Cortex of kidney (tissue), 1 donor: ENCODE measurements at places on chromosomes 12 and 14.

- no peak for DNase-seq
These were observed 107.9 kb downstream of the SNAPC1 start for GRCh38 chr14:61870163-61870562.

- DNase-seq = no peak
These were observed 67.1 kb upstream of the KRR1 start for GRCh38 chr12:75578546-75578945.

DNA sequence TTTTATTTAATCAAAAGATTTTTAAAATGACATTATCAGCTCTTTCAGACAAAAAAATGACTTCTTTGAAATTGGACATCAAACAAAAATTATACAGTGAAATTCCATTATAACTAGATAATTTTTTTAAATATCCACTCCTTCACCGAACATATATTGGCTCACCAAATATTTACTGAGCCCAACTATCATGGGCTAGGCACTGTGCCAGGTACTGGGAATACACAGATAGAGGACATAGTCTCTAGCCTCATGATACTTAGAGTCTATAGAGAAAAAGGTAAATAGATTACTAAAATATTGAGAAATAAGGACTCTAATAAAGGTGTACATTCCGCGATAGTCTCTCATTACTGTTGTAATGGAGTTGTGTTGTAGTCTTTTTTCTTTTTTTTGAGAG lies 219.9 kb downstream of the SEC23A start:
- no peak for DNase-seq

GRCh38 chr14:103427485-103428443 lies 42.5 kb downstream of the MARK3 start:
- DNase-seq = no peak

DNA sequence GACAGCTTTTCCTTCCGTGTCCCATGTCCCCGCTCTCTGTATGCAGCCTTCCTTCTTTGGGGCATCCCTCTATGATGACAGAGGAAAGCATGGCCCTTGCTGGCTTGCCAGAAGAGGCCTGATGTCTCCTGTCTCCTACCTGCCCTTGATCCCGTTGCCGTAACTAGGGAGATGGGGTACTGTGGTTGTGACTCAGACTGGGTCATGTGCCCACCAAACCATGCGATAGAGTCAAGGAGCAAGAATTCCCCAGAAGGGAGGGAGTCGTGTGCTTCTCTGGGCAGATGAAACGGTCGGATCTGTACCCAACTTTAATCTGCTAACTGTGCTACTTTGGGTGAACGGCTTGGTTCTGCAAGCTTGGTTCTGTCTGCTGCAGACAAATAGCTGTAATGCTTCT lies 99.1 kb upstream of the DYNC1H1 start:
- no peak for DNase-seq

- no peak for DNase-seq
These were observed 51.5 kb downstream of the ST8SIA1 start for GRCh38 chr12:22283006-22283506.

- DNase-seq = no peak
These were observed 12.1 kb downstream of the CLEC14A start for GRCh38 chr14:38243696-38244240.

DNA sequence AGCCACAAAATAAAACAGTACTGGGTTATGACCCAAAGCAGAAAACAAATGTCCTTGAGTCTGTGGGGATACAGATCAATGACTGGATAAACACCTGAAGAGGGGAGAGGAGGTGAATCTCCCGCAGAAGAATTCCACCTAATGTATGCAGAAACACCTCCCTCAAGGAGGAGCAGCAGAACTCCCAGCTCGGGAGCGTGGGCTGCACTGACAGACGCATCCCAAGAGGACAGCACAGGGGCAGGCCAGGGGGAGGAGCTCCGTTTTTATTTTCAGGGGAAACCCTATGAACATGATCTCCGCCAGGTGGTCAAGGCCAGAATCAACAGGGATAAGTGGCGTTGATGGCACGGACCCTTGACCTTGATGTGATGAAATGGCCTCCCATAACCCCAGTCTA lies 41.8 kb upstream of the PPP2R5C start:
- DNase-seq = no peak

- DNase-seq = no peak
These were observed 82.1 kb downstream of the SAMD4A start for GRCh38 chr14:54649056-54649455.

DNA sequence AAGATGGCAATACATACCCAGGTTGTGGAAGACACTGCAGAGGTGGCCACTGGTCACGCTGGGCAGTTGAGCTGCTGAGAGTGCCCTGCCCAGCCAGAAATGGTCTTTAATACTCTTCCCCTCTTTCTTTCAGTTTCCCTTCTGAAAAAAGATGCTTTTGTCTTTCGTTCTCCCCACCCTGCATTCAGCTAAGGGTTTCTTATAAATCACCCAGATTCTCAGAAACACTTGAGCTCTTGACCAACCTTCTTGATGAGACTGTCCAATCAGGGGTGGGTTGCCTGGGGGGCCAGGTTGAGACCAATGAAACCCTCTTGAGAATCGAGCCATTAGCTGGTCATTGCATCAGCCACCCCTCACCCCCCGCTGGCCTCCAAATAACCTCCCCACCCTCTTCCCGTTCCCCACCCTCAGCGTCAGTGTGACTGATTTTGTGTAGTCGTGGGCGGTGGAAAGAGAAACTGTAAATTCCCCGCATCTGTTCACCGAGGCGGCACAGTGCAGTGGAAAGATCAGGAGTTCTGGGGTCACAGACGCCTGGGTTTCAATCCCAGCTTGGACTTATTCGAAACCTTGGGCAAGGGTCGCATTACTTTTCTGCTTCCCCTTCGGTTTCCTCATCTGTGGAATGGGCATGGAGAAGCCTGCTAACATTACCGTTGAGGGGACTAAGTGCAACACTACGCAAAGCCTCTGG lies 52.3 kb downstream of the SLC25A47 start:
- no peak for DNase-seq

DNA sequence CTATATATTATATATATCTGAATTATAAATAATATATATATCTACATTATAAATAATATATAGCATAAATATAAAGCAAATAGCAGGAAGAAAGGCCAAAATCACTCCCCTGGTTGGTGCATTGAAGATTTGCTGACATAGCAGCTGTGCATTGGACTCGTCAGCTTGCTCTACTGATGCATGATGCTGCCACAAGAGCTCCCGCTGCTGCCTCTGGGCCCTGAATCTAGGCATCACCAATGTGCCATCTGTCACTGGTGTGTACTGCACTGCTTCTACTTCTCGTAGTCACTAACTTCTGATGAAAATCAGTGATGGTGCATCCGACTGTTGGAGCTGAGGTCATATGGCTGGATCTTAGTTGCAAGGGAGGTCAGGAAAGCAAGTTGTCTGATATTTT lies 205.0 kb downstream of the ADAMTS20 start:
- no peak for DNase-seq

DNA sequence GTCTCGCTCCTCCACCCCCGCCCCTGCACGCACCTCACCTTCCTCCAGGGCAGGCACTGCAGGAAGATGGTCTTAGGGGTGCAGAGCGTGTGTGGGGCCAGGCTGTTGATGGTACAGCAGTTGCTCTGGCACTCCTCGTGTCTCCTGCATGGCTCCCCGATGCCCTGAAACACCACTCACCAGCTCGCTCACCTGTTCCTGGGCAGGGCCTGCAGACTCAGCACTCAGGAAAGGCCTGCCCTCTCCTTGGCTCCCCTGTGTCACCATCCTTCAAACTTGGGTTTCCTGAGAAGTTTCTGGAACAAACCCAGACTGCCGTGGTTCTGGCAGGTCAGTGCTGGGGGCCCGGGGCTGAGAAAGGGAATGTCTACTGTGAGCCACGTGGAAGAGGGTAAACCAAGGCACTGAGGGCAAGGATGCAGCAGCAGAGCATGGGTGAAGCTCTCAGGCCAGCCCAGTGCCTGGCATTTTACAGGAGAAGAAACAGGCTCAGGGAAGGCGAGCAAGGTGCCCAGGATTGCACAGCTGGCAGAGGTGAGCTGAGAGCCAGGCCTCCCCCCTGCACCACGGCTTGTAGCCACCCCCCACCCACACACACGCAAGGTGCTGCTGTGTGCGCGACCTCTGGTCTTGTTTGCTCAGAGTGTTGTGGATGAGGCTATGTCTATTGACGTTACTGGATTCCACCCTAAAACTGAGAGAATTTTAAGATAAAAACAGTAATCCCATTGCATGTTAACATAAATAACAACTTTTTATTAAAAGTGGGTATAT lies 5.5 kb downstream of the LRCOL1 start:
- no peak for DNase-seq

- DNase-seq = no peak
These were observed 87.2 kb downstream of the NINJ2 start for GRCh38 chr12:575948-576614.

GRCh38 chr14:96119947-96120346 lies 80.8 kb downstream of the C14orf132 start:
- DNase-seq = no peak

DNA sequence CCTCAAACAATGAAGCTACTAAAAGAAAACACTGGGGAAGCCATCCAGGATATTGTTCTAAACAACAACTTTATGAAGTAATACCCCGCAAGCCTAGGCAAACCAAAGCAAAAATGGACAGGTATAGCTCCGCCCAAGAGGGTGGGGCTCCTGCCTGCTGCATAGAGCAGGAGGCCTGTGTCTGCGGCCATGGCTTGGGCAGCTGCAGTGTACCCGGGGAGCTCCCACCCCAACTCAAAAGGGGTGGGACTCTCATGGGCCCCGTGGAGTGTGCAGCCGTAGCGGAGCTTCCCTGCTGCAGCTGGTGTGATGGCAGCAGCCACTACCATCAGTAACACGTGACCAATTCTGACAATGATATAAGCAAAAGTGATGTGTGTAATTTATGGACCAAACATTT lies 264.2 kb upstream of the KITLG start:
- no peak for DNase-seq

GRCh38 chr14:73237786-73238423 lies 599 bp downstream of the PAPLN start:
- DNase-seq = no peak

DNA sequence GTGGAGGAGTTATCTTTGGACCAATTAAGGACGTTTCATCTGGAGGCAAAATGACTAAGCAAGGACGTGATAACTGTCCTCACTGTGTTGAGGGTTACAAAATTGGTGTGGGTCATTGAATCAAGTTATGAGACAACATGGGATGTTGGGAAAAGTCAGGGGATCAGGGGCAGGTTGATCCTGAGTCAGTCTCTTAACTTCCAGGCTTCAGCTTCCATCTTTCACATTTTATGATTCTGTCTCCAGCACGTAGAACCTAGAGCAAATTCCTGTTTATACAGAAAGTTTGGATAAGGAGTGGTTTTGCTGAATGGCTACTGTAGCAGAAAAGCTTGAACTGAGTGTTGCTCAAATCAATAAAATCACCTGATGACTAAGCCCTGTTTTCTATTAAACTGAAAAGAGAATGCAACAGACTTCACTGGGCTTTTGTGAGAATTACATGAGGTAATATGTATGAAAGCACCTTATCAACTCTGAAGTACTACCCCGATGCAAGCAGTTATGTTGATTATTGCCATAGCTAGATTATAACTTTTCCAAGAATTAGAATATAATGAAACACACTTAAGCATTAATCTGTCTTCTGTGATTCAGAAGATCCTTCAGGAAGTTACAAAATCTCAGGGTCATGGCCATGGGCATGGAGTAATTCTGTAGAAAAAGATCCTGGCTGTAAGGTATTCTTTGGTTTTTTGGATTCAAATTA lies 184.8 kb downstream of the ETV6 start:
- no peak for DNase-seq

- DNase-seq = no peak
These were observed 42.7 kb upstream of the NCOR2 start for GRCh38 chr12:124610021-124610612.

GRCh38 chr12:113186033-113186365 lies 478 bp downstream of the RITA1 start:
- no peak for DNase-seq

GRCh38 chr14:53951627-53952303 lies 4.9 kb downstream of the BMP4 start:
- DNase-seq = no peak

- DNase-seq = no peak
These were observed 11.0 kb downstream of the ASB2 start for GRCh38 chr14:93965287-93965821.

- no peak for DNase-seq
These were observed 9.5 kb upstream of the CSAD start for GRCh38 chr12:53190108-53190729.

DNA sequence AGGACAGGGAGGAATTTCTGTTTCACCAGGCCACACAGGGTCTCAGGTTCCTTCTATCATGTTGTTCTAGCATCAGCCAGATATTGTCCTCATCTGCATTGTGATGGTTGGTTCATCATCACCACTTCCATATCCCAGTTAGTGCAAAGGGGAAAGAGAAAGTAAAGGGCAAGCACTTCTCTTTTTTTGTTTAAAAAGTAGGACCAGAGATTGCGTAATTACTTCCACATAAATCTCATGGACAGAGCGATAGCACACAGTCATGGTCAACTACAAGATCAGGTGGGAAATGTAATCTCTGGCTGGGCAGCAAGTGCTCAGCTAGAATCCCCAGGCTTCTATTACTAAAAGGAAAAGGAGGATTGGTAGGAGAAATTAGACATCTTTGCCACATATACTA lies 155.1 kb downstream of the KIF21A start:
- DNase-seq = no peak

DNA sequence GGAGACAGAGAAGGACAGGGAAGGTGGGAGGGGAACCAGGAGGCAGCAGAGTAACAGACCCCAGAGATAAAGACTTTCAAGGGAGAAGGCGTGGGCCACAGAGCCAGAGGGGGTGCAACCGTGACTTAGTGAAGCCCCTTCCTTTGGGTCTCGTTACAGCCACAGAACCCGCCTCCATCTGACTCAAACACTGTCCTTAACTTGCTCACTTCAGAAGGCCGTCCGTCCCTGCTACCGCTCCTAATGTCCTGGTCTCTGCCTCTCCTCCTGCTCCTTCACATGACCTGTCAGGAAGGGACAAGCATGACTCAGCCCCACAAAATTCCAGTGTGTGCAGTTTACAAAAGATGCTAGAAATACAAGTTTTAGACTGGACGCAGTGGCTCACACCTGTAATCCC lies 18.0 kb downstream of the RIMBP2 start:
- DNase-seq = no peak

DNA sequence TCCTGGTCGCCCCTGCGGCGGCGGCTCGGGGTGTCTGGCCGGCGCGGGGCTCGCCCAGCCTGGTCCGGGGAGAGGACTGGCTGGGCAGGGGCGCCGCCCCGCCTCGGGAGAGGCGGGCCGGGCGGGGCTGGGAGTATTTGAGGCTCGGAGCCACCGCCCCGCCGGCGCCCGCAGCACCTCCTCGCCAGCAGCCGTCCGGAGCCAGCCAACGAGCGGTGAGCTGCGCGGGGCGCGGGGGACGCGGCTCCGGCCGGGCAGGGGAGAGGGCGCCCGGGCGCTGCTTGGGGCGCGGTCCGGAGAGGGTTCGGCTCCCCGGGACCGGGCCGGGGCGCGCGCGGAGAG lies at the start of gene LGALS3:
TSS of gene LGALS3 (plus strand) at position 167 of the 342 bp plus-strand sequence. CDS start 8,122 bp downstream, outside the sequence.
- DNase-seq = no peak
